ENCODE measurements at places on chromosomes 16 and 17.

GRCh38 chr17:40695874-40696472 lies 7.6 kb downstream of the KRT24 start:
- no peak for DNase-seq

GRCh38 chr17:39132192-39132610 lies 19.2 kb downstream of the PLXDC1 start:
- DNase-seq, result no peak

- no peak for DNase-seq
Observed at GRCh38 chr17:80443916-80444643, 29.1 kb downstream of the ENDOV start.

DNA sequence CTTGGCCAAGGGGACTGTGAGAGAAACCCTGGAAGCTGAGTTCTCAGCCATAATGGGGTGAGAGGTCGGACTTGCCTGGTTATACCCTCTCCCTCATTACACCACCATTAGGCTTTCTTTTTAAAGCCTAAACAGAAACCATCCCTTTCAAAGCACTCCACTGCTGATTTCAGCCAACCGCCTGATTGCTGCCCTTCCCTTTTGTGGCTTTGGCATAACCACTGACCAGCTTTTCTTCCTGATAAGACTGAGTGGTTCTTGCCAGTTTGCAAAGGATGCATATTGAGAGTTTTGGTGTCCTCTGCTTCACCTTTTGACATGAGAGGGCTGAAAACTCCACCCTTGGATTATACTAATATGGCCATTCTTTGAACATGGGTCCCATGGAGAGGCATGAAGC lies 308.2 kb upstream of the GOT2 start:
- DNase-seq, result no peak

Measured in stimulated activated CD8-positive, alpha-beta memory T cell treated with anti-CD3 and anti-CD28 coated beads, Interleukin-4, amount 100 ng/mL, for 1 hour (primary cell).